ENCODE measurements at places on chromosomes 6 and 20. TPM values are rescaled to one million over a fixed set of nuclear protein-coding genes. Genes with fewer than 3 reads are reported as not detected.

GRCh38 chr6:137799950-137800568, 67.0 kb upstream of the TNFAIP3 start:
- no peak overlapping the region for H3K27ac ChIP-seq
- peaks cover 3% of the 10 kb centered on the region for H3K4me1 ChIP-seq
- ATAC-seq = peak; percentile 42
- H3K4me3 ChIP-seq = no peak overlapping the region

- no peak overlapping the region for H3K4me3 ChIP-seq
- no peaks in the 10 kb centered on the region for H3K36me3 ChIP-seq
- no peak overlapping the region for H3K27ac ChIP-seq
- ATAC-seq = no peak
These were observed 686.4 kb downstream of the HTR1B start for GRCh38 chr6:76776876-76777275.

Gene KAT14
- total RNA-seq = 17.9 TPM

GRCh38 chr6:127475823-127476176, 16.6 kb upstream of the KIAA0408 start:
- no peak for ATAC-seq
- H3K27me3 ChIP-seq = no peaks in the 10 kb centered on the region
- no peak overlapping the region for H3K27ac ChIP-seq
- no peaks in the 10 kb centered on the region for H3K4me1 ChIP-seq
- no peak overlapping the region for H3K4me3 ChIP-seq
- H3K36me3 ChIP-seq = no peaks in the 10 kb centered on the region

- no peak for ATAC-seq
- no peaks in the 10 kb centered on the region for H3K4me1 ChIP-seq
- H3K4me3 ChIP-seq = no peak overlapping the region
- no peak overlapping the region for H3K27ac ChIP-seq
These were observed 74.0 kb upstream of the PIM1 start for GRCh38 chr6:37095997-37096396.

- ATAC-seq = peak; percentile 45
- H3K27ac ChIP-seq = no peak overlapping the region
- H3K36me3 ChIP-seq = no peaks in the 10 kb centered on the region
- no peaks in the 10 kb centered on the region for H3K27me3 ChIP-seq
- peaks cover 17% of the 10 kb centered on the region for H3K4me1 ChIP-seq
These were observed 106.1 kb upstream of the ASF1A start for GRCh38 chr6:118787724-118788423.

DNA sequence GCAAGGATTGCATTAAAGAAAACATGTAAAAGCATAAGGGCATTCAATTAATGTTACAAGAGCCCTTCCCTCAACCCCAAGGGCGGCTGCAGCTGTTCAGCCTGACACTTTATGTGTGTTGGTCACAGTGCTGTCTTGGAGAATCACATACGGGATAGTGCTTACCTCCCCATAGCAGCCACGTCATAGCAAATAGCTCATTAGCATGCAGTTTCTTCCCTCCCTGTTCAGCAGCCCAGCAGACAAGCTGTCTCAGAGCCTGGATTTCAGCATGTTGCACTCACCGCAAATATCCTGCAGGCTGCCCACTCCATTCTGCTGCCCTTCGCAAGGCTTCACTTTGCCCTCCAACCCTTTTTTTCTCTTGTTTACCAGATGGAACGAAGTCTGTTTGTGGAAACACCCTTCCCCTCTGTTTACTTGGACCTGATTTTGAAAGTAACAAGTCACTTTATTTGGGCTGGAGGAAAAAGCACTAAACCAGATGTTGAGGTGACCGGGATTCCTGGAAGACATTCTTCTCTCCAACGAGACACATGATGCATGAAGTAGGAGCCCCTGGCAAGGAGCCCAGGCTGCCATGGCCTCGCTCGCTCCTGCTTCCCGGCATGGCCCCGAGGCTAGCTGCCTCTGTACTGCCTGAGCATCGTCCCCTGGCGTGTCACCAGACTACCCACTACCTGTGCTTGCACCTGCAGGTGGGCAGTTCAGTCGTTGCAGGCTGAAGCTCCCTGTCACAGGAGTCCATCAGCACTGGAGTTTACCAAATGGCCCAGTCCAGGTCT, 151.6 kb upstream of the GMDS start:
- H3K4me3 ChIP-seq = no peak overlapping the region
- ATAC-seq = no peak
- no peak overlapping the region for H3K27ac ChIP-seq
- no peaks in the 10 kb centered on the region for H3K4me1 ChIP-seq

GRCh38 chr6:22110061-22110460, 186.8 kb downstream of the PRL start:
- H3K4me1 ChIP-seq = no peaks in the 10 kb centered on the region
- H3K27ac ChIP-seq = no peak overlapping the region
- ATAC-seq = no peak
- H3K4me3 ChIP-seq = no peak overlapping the region

Gene TAB2
- 85.5 TPM for total RNA-seq

DNA sequence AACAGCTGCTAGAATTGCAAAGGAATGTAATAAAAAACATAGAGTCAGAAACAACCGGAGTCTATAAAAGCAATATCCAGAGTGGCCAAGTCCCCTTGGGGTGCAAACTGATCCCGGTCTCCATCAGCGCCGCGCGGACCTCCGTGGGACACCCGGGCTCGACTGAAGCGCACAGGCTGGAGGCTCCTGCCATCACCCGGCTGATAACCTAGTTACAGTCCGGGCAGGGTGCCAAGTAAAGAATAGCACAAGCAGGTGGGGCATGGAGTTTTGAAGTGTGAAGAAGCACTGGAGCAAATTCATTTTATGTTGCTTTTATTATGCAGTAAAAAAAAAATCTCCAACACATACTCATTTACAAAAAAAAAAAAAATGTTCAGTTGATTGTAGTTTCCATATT, 205.1 kb upstream of the GMDS start:
- H3K36me3 ChIP-seq = no peaks in the 10 kb centered on the region
- no peak for ATAC-seq
- H3K27ac ChIP-seq = no peak overlapping the region
- no peaks in the 10 kb centered on the region for H3K4me1 ChIP-seq
- H3K4me3 ChIP-seq = no peak overlapping the region

DNA sequence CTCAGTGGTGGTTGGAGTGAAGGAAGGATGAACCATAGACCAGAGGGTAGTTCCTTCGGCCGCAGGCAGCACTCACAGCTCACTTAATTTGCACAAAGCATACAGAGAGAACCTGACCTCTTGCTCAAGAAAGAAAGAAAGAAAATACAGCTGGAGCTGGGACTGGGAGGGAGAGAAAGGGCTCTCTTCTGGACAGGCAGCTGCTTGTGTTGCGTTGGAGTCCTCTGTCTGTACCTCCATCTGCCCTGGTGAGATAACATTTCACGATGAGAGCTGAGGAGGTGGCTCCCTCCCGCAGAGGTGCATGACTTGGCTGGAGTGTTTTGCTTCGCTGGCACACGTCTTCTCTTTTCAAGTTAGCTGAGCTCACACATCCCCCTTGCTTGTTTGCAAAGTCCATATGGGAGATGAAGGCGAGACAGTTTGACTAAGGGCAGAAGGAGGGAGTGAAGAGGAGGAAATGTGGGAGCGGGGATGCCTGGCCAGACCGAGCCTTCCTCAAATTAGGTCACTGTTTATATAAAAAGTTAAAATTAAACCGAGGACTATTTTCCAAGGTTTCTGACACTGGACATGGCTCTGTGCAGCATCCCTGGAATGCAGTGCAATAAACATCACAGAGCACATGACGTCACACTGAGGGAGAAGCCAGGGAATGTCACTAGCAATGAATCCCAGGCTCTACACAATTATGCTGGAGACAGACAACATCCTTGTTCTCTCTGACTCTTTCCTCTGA, 359.4 kb downstream of the CD83 start:
- H3K4me3 ChIP-seq = peak overlapping the region; percentile 33
- H3K4me1 ChIP-seq = peaks cover 19% of the 10 kb centered on the region
- H3K27ac ChIP-seq = peak overlapping the region; percentile 89
- H3K27me3 ChIP-seq = no peaks in the 10 kb centered on the region
- H3K36me3 ChIP-seq = no peaks in the 10 kb centered on the region

Gene LAMA5
- total RNA-seq = 127 TPM

GRCh38 chr20:5090191-5090590, 29.6 kb downstream of the PCNA start:
- no peaks in the 10 kb centered on the region for H3K36me3 ChIP-seq
- peak; percentile 28 for ATAC-seq
- H3K27me3 ChIP-seq = no peaks in the 10 kb centered on the region
- no peak overlapping the region for H3K4me3 ChIP-seq
- no peaks in the 10 kb centered on the region for H3K4me1 ChIP-seq

GRCh38 chr6:107713563-107713962, 110.5 kb downstream of the SCML4 start:
- H3K27ac ChIP-seq = no peak overlapping the region
- H3K4me3 ChIP-seq = peak overlapping the region; percentile 28
- ATAC-seq = no peak

DNA sequence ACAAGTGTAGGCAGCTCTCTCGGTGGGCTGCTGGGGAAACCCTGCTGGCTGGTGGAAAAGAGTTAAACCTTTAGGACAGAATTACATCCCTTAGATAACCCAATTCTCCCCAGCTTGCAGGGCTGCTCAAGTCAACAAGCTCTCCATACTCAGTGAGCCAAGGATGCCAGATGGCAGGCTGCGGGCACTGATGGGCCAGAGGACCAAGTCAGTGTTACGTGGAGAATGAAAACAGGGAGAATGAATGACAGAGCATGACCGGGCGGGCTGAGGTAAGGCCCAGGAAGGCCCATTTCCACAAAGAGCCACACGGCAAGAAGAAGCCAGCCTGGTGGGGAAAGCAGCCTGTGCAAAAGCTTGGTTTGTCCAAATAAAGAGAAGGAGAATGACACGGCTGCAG, 58.7 kb upstream of the CD93 start:
- H3K36me3 ChIP-seq = no peaks in the 10 kb centered on the region
- ATAC-seq = no peak
- no peak overlapping the region for H3K27ac ChIP-seq
- no peak overlapping the region for H3K4me3 ChIP-seq

DNA sequence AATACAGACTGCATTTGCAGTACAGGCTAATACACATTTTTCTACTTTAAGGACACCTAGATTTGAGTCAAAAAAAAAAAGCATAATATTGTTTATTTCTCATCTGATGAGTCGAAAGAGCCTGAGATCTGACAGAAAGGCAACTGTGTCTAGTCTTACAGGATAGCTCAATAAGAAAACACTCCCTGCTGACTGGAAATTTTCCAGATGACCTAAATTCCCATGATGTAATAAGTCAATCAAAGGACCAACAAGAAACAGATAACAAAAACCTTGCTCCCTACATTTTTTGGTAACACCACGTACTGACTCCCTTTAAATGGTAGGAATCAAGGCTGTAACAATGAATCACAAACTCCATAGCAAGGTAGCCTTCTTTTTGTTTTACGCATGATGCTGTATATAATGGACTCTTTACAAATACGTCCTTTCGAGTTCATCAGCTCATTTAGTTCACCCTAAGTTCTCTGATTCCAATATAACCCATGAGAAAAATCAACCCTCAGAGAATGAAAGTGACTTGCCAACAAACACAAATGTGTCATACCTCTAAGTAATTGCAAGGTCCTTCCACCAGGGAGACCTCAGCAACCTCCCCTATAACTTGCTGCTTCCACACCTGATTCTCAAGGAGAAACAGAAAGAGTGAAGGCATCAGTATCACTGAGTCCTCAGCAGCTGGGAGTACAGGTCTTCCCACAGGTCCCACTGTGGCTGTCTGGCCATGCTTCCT, 12.1 kb downstream of the TBX18 start:
- H3K27ac ChIP-seq = no peak overlapping the region
- H3K4me1 ChIP-seq = no peaks in the 10 kb centered on the region
- no peak overlapping the region for H3K4me3 ChIP-seq
- H3K36me3 ChIP-seq = no peaks in the 10 kb centered on the region
